ENCODE measurements at places on chromosomes 7 and 10.

- DNase-seq, result no peak
Measured at GRCh38 chr10:82477776-82478175, 602.8 kb downstream of the NRG3 start.

DNA sequence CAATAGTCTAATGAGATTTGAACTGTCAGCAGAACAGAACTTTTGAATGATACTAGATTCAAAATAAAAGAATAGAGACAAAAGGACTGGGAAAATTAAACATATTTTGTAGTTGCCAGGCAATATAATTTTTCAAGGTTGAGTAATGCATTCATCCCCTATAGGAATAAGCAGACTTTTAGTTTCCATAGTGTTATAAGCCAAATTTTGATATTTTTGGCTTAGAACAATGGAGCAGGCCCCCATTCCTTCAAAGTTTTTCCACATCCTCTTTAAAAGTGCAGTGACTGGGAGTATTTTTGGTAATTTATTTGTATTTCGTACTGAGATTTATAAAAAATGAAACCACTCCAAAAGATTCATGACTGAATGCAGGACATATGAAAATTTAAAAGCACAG, 24.0 kb downstream of the MEOX2 start:
- no peak for DNase-seq

- no peak for DNase-seq
Measured at GRCh38 chr7:121398246-121398645, 2.1 kb upstream of the FAM3C start.

- no peak for DNase-seq
Measured at GRCh38 chr7:27704422-27705199, 35.4 kb upstream of the TAX1BP1 start.

DNA sequence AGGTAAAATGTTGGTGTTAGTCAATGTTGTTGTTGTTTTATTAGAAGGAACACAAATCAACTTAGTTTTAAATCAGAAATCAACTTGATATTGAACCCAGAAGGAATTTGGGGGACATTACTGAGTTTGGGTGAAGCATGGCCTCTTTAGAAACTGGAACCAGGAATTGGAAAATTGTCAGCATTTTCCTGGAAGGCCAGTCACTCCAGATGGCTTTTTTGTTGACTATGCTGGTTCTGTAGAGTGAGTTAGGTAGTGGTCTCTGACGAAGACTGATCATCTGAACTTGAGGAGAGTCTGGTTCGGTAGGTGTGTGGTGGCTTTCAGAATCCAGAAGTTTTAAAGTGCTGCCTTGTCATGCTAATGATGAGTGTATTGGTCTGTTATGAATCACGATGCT, 111.5 kb downstream of the BMPER start:
- DNase-seq, result no peak

DNA sequence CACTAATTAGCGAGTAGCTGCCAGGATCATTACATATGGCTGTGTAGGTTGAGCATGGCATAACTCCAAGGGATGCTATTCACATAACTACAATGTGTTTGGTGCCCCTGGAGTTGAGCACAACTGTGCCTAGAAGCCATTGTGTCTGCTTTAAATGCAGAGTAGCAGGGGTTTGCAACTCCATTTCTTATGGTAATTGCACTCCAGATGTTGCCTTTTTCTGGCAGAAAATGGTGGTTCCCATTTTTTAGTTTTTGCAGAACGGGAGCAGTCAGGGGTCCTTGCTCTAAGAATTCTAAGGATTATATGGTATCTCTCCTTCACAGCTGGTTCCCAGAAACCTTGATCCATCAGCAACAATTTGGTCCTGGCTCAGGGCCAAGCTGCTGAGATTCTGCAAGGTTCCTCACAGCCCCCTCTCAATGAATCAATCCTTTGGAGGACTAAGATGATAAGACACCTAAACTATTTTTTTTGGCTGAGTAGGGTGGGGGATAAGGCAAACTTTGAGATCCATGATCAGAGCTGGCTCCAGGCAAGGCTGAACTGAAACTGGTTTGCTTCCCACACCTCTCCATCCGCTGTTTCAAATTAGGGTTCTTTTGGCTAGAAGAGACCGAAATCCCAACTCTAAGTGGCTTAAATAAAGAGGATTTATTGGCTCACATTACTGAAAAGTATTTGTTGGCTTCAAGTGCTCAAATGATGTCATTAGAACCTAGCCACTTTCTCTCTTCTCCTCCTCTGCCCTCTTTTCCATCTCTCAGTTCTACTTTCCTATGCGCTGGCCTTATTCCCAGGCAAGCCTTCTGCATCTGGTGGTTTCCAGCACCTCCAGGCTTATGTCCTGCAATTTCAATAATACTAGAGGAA, 97.5 kb upstream of the CCDC6 start:
- DNase-seq, result no peak

DNA sequence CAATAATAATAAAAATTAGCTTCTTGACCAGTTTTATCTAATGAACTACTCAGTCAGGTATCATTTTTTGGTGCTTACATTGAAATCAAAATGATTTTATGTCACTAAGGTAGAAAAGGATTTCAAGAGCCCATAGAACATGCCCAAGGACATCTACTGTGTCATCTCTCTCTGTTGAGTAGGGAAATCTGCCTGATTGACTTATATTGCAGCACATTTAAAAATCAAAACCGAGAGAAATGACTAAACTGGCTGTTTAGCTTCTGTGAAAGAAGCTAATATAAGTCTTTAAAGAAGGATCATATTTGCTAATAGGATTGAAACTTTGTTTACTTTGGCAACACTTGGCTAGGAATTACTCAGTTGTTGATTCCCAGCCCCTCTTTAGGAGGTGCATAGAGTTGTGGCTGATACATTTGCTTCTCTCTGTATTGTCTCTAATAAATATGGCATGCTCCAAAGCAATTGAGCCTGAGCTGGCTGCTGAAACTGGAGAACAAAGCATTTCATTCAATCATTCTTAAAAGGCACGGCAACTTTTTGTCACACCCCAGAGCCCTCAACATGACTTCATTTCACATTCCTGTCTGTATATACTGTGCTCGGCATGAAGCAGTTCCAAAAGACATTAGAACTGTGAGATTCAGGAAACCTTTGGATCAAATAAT, 1096.9 kb upstream of the POT1 start:
- DNase-seq, result no peak

DNA sequence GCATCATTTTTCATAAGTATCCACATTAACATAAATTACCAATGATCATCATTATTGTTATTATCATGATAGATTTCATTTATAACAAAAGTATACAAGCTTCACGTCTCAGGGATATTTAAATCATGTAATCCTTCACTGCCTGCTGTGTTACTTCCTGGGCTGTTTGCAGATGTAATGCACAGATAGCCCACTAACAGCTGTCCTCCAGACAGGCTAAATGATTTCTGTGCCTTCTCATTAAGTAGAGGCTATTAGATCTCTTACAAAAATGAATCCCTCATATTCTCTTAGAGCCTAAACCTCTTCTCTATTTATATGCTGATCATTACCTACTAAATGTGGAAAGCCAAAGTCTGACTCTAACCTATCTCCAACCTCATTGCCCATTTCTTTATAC, 9.3 kb downstream of the PCLO start:
- DNase-seq, result no peak

- DNase-seq, result no peak
Measured at GRCh38 chr10:88092973-88093372, 229.5 kb downstream of the PTEN start.

DNA sequence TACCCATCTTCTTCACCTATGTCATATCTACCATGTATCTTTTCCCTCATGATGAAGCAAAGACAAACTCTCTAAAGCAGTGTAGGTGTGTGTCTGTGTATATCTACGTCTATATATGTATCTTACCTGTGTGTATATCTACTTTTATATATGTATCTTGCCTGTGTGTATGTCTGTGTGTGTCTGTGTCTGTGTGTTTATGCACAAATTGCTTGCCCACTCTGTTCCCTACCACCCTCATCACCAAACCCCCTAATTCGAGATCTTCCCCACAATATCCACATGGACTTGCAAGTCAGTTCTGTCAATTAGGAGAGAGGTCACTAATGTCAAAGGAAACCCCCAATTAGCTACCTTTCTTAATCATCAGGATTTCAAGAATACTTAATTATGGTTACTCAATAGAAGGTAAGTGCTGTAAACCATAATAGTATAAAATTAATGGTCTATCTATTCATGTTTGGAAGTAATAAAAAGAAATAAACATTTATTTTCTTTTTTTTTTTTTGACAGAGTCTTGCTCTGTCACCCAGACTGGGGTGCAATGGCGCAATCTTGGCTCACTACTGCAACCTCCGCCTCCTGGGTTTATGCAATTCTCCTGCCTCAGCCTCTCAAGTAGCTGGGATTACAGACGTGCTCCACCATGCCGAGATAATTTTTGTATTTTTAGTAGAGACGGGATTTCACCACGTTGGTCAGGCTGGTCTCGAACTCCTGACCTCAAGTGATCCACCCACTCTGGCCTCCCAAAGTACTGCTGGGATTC, 43.6 kb downstream of the ANKRD61 start:
- no peak for DNase-seq

- no peak for DNase-seq
Measured at GRCh38 chr10:79372871-79373270, 25.6 kb downstream of the PPIF start.

- no peak for DNase-seq
Measured at GRCh38 chr7:11373546-11374142, 400.0 kb downstream of the PHF14 start.

GRCh38 chr10:63348245-63348850, 117.4 kb downstream of the JMJD1C start:
- no peak for DNase-seq

DNA sequence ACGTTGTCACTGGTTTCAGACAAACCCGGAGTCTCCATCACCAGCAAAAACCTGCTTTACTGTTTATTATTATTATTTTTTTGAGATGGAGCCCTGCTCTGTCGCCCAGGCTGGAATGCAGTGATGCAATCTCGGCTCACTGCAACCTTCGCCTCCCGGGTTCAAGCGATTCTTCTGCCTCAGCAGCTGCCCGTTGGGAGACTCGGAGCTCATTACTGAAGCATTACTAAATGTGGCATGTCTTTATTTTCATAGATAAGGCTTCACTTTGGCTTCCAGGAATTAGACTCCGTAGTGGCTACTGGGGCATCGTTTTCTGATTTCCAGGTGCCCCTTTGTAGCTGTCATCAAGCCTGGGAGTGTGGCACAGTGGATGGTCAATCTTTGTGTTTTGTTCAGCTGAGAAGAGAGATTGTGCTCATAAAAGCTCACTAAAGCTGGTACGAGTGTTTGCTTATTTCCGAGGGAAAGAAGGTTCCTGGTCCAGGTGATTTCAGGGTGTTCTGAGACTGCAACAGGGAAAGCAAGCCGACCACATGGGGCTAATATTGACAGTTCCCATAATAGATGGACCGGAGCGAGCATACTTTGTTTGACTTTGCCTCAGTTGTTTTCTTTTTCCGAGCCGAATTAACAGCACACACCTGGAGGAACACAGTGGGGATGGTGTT, 163.1 kb downstream of the CAMK1D start:
- DNase-seq, result no peak

- no peak for DNase-seq
Measured at GRCh38 chr7:107115762-107116540, 52.9 kb upstream of the HBP1 start.

- DNase-seq, result no peak
Measured at GRCh38 chr7:92798517-92799249, 37.7 kb downstream of the CDK6 start.

GRCh38 chr10:120437541-120437940, 19.5 kb upstream of the PLPP4 start:
- DNase-seq, result no peak

DNA sequence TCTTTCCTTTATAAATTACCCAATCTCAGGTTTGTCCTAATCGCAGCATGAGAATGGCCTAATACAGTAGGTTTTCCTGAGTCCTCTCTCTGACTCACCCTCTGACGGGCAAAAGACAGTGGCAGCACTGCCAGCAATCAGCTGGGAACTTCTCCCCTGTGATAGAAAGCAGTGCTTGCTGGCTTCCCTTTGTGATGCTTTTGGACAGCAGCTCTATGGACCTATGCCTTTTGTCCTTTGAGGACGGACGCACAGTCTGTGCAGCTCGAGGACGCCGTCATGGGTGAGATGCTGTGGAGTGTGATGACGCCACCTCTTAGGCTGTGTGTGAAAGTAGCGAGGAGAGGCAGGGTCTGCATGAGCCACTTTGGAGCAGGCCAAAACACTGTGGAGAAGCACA, 68.8 kb downstream of the KIAA1217 start:
- no peak for DNase-seq

DNA sequence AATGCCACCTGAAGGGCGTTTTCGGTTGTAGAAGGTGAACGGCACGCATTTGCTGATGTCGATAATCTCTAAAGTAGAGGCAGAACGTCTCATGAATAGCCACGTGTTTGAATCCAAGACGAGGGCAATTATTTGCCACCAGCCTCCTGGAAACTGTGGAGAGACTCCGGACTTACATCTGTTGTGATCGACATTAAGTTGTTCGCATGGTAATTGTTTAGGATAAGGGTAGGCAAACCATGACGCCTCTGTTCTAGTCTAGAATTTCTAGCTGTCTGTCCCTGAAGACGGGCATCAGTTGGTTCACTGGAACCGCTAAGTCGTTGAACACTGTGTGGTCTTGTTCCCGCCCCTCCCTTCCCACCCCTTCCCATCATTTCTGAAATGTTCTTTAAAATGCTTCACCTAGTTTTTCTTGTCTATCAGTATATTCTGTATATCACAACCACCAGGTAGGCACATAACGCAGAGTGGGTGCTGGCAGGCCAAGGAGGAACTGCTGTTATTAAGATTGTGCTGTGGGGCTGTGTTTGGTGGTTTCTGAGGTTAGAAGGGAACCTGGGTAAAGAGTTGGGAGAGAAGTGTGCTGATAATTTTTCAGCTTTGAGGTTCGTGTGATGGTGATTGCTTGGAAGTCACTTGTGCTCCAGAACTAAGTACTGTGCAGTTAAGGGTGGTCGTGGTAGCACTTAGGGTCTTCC, 1.2 kb downstream of the UBE3C start:
- no peak for DNase-seq

Data from smooth muscle cell of the brain vasculature (primary cell).